NCI-H2081 (cell line): ENCODE measurements at places on chromosomes 2 and 18.

DNA sequence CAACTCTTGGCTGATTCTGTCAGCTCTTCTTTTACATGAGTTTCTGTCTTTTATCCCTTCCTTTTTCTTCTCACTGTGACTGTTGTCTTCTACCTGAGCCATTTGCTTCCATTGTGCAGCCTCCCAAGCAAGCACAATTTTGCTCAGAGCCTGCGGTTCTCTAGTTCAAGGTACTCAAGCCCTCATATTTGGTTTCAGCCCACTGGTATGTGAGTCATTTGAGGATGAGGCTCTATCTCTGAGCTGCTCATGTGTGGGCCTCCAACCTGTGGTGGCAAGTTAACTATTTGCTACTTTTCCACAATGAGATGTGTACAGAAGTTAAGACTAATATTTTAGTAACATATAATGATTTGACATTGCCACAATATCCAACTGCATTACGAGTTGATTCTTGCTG lies 183.0 kb downstream of the PHLPP1 start:
- no peak for DNase-seq

GRCh38 chr18:75828379-75828778 lies 400.9 kb upstream of the SMIM21 start:
- no peak for DNase-seq

DNA sequence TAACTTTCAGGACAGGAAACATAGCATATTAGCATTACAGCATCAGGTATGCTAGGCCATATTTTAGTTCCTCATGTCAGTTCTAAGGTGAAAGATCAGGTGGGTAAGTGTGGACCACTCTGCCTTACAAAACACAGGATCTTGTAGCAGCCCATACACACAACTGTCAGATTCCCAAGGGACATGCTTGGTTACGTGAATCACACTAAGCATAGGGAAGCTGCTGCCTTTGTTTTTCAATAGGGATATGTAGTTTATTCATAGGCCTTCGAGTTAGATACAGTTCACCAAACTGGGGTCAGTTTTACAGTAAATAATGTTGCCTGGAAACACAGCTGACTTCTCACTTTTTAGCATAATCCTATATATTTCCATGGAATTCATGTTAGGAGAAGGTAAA lies 116.1 kb upstream of the OTX1 start:
- no peak for DNase-seq

- no peak for DNase-seq
These were observed 137.7 kb downstream of the TANC1 start for GRCh38 chr2:159106109-159106508.

GRCh38 chr18:54127759-54128378 lies 96.6 kb downstream of the MBD2 start:
- no peak for DNase-seq

DNA sequence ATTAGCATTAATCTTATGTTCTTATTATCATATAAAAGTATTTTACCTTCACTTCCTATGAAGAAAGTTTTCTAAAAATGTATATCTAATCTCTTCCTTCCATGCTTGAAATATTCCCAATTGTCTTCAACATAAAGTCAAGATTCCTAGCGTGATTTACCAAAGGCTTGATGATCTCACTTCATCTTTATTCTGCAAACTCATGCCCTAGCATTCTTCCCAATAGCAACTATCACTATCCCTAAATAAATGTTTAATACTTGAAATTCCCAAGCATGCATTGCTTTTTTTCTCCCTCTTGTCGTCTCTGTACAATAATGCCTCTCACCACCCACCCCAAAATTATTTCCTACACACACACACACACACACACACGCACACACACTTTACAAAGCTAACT lies 125.8 kb downstream of the VWC2L start:
- DNase-seq = no peak

- no peak for DNase-seq
These were observed 499.3 kb downstream of the PID1 start for GRCh38 chr2:228771774-228772173.

DNA sequence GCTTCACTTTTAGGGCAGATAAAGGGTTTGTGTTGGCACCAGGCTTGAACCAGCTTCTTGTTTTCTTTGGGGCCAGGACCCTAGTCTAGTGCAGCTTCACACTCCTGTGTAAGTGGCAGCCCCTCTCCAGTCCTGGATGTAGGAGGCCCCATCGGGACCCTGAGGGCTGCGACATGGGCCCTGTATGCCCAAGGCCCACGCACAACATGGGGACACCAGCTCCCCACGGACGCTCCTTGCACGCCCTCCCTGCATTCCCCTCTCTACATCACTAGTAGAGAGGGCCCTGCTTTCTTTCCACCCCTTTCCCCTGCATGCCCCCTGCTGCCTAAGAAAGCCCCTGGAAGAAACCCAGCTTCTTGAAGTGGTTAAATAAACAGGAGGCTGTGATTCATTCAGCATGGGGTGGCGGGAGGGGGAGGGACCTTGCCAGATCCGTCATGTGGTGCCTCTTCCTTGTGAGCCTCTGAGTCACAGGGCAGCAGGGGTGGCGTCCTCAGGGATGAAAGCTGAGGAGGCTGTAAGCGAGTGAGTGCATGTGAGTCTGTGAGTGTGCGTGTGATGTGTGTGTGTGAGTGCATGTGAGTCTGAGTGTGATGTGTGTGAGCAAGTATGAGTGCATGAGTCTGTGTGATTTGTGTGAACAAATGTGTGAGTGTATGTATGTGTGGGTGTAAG lies 42.5 kb downstream of the COPS8 start:
- no peak for DNase-seq

DNA sequence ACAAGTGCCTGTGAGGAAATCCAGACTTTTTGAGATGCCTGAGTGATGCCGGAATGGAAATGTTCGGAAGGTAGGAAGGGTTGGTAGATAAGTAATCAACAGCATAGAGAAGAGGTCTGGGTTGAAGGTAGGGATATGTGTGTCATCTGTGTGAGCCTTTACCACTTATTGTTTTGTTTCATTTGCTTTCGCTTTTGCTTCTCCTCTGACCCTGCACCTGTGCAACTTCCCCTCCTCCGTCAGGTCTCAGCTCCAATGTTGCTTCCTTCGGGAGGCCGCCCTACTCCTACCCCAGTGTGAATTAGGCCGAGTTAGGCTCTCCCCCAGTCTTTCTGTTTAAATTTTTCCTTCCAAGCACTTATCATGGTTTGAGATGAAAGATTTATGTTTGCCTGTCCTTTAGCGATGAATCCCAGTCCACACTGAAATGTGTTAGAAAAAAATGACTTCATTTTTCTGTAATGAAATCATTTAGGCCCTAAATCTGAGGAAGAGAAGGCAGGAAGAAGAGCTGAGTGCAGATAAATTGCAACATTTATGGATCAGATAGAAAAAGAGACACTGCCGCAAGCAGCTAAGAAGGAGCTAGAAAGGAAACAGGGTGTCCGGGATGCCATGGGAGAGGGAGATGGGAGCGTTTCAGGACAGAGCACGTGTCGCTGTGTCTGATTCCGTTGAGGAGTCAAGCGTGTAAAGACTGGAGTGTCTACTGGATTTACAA lies 139.6 kb upstream of the PELI1 start:
- no peak for DNase-seq

GRCh38 chr2:7272210-7272609 lies 355.0 kb downstream of the RNF144A start:
- DNase-seq = no peak

GRCh38 chr2:48724278-48724677 lies 31.2 kb downstream of the LHCGR start:
- DNase-seq = no peak

DNA sequence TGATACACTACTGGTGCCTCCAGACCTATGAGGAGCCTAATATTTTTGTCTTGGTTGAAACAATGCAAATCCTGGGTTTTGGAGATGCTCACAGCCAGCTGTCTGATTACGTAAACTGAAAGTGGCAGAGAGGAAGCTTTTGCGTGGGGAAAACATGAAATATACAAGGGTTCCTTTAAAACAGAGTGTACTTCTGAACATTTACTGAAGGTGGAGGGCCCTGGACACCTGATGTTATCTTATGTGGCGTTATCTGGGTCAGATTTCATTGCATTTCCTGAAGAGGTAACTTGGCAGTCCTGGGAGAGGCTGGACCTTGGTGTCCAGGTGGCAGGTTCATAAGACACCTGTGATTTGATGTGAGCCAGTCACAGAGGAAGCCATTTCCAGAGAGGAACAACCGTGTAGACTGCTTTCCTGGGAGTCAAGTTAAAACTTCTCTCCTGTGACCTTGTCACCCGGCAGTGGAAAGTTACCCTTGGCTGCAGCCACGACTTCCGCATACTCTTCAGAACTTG lies 105.0 kb downstream of the NEDD4L start:
- no peak for DNase-seq
